ENCODE measurements at places on chromosomes 16 and 17.

DNA sequence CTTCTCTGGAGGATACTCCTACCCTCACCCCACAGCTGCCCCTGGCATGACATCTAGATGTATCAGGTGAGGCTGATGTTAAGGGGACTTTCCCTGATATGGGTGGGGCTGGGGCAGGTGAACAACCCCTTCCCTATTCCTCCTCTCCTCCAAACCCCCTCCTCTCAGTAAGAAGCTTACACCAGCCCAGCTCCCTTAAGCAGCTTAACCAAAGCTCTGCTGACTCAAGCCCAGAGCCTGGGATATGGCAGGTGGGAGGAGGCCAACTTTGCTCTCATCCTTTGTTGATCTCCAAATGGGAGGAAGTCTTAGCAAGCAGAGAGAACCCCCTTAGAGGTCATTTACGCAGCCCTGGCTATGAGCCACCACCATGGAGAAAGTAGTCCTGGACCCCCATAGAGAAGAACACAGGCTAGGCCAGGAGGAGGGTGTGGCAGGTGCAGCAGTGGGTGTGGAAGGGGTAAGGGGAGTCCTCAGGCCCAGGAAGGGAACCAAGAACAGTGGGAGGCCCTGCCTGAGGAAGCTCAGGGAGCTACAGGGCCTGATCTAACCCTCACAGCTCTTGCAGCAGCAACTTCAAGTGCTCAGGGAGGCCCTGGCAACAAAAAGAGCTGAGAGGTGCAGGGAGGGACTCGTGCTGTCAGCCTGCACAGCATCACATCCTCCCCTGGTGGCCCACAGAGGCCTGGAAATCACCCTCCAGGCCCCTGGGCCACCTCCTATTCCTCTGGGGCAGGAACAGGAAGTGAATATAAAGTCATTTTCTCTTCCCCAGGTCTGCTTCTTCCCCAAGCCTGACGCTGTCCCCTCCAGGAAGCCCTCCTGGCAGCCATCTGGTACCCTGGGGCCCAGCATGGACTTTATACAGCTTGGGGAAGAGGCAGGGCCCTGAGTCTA is 2.9 kb downstream of the UNC119 start:
- DNase-seq: no peak

DNA sequence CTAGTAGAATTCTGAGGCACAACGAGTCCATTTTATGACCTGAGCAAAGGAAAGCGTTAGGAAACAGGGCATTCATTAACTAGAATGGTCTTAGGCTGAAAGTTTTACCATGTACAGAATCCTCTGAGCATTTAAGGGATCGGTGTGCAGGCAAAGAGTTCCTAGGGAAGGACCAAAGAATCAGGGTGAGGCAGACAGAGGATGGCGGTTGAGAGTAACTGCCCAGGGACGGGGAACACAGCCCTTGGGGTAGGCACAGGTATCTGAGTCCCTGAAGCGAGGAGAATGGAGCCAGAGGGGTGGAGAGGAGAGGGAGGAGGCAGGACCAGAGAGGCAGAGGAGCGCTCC is 14.0 kb upstream of the ITGB3 start:
- no peak for DNase-seq

DNA sequence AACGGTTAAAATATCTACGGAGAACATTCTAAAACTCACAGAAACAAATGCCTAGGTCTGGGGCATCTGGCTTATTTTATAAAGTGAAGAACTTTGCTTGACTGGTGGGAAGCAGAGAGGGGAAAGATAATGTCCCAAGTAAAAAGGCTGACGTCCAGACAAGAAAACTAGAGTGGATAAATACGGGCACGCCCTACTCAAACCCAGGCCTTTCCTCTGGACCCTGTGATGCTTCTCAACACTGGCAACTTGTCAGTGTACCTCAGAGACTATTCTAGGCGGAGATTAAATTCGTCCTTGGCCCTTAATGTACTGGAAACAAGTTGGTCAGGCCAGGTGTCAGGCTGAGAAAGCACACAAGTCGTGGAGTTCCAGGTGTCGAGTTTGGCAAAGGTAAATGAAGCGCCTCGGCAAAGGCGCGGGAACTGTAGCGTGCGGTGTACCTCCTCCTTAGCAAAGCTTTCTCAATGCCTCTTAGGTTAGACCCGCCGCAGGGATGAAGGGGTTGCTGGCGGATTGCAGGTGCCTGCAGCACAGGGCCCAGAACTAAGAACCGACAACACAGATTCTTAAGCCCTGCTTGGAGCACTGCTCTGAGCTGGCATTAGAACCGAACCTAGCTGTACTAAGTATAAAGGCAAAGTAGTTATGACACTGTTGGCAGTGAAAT is 668 bp upstream of the UNK start:
- no peak for DNase-seq

- no peak for DNase-seq
These were observed 173.6 kb downstream of the PHKB start for GRCh38 chr16:47634727-47635126.

GRCh38 chr17:64326420-64327054 is 63.5 kb upstream of the TEX2 start:
- DNase-seq: peak; percentile 27

- DNase-seq: no peak
These were observed 908 bp downstream of the FKBP10 start for GRCh38 chr17:41813699-41814124.

DNA sequence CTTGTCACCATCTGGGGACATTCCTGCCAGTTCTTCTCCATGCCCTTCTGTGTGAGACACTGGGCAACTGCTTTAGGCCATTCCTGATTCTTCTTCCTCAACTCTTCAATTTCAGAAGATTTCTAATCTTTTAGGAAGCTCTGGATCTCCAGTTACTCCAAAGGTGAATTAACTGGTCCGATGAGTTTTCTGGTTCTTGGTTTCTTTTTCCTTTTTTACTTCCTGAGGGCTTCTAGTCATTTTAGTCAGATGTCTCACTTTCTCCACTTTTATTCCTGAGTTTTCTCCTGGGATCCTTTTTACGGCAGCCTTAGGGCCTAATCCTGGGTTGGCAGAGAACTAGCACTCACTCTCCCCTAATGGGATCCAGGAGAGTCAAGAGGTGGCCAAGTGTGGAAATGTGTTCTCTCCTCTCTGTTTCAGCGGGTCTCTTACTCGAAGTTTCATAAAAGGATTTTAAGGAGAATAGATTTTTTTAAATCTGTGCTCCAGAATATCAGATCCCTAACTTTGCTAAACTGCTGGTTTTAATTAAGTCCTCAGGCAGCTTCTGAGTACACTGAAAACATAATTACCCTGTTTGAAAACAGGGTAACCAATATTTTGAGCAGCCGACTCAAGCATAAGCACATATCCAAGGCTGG is 107.6 kb downstream of the RMI2 start:
- no peak for DNase-seq
